ENCODE measurements at places on chromosomes 3 and 15.

DNA sequence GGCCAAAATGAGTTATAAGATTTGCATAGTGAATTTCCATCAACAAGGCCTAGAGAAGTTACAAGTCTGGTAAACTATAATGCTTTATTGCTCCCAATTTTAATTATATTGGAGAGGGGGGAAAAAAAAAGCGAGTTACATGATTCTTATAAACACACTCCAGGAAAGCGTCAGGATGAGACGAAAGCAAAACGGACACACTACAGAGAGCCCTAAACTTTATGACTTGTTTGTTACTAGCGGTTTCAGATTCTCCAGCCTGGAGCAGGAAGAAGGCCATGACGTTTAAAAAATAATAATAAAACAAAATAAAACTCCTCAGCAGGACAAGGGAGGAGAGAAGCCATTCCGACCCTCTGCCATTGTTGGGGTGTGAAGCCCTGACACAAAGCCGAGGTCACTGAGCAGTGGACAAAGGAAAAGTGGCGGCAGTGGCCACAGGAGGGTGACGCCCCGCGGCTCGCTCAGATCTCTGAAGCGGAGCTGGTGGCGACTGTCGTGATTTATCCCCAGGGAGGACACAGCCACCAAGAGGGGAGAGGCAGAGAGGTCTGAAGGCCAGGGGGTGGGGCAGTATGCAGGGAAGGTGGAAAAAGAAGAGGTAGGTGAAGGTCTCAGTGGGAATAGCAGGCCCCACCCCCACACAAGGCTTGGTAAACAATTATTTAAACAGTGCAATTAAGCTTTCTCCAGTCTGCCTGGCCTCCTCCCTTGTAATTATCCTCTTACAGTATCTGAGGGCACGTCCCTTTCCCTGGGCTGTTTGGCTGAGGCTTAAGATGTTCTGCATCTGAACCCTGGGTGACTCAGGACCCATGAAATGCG is 45.3 kb downstream of the ADAMTS9 start:
- DNase-seq = no peak

- peak; percentile 88 for DNase-seq
Measured at GRCh38 chr15:90101969-90102890, at the start of gene IDH2. Gene IDH2 (minus strand): TSS chr15:90102468. CDS start chr15:90102390, 78 bp downstream.

DNA sequence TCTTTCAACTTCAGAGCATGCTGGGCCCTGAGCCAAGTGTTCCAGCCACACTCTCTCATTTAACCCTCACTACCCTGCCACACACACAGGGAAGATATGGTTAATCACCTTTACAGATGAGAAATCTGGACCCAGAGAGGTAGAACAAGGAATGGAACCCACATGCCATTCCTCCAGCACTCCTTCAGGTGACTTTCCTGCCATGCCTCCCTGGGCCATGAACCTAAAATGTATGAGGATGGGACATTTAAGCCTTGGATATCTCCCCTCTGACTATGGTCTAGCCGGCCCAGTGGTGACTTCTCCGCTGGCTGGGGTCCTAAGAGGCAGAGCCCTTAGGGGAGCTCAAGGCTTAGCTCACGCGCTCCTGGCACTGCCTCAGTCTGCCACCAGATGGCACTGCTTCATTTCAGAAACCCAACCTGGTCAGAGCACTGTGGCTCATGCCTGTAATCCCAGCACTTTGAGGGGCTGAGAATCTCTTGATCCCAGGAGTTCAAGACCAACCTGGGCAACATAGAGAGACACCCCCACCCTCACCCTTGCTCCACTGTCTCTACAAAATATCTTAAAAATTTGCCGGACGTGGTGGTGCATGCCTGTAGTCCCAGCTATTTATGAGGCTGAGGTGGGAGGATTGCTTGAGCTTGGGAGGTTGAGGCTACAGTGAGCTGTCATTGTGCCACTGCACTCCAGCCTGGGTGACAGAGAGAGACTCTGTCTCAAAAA is 2.2 kb upstream of the DCAF1 start:
- peak; percentile 76 for DNase-seq

DNA sequence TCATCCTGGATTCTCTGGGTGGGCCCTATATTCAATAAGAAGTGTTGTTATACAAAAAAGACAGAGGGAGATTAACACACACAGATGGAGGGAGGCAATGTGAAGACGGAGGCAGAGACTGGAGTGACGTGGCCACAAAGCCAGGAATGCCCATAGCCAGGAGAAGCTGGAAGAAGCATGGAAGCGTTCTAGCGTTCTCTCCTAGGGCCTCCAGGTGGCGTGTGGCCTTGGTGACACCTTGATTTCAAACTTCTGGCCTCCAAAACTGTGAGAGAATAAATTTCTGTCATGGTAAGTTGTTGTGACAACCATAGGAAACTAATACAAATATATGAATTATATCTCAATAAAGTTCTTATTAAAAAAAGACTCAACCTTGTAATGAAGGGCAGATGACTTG is 21.3 kb downstream of the THBS1 start:
- DNase-seq = no peak

DNA sequence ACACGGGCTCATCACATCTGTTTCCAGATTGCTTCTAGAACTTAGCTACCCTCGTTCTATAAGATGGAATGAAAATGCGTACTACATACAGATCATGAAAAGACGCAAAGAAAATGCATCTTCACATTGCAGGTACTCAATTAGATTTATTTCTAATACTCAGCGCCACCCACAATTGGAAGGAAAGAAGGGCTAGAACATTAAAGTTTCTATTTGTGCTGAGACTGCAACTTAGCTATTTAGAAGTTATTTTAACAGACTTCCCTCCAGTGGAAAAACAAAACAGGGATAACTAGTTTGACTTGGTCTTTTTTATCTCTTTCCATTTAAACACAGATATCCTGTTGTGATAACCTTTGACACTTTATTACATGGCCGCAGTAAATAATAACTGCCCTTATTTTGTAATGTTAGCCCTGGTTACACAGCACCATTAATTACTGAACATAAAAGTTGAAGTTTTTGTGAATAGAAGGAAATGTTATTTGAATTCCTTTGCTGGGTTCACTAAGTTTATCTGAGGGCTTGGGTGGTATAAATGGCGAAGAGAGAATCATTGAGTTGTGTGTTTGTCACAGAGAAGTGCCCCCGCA is 86.9 kb upstream of the SLC25A26 start:
- DNase-seq = no peak

DNA sequence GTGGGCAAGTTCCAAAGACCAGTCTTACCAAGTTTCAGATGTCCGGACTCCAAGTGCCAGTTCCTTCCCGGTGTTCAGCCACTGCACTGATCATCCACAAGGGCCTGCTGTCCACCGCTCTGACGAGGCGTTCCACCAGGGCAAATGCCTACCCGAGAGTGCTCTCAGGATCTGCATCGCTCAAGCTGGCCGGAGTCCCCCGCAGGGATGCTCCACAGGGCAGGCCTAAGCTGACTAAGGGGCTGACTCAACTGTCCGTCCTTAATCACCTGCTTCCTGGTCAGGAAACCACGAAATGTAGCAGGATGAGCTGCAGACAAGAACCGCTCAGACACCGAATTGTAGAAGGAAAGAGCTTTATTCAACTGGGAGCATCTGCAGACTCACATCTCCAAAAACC is 341.6 kb downstream of the KCNH8 start:
- no peak for DNase-seq
